ENCODE measurements at places on chromosomes 7 and 10.

- DNase-seq, result no peak
These were observed 45.8 kb upstream of the AQP1 start for GRCh38 chr7:30865821-30866220.

GRCh38 chr10:132916956-132917666, 25.3 kb downstream of the CFAP46 start:
- no peak for DNase-seq

GRCh38 chr10:87915406-87915805, 52.0 kb downstream of the PTEN start:
- DNase-seq, result no peak

DNA sequence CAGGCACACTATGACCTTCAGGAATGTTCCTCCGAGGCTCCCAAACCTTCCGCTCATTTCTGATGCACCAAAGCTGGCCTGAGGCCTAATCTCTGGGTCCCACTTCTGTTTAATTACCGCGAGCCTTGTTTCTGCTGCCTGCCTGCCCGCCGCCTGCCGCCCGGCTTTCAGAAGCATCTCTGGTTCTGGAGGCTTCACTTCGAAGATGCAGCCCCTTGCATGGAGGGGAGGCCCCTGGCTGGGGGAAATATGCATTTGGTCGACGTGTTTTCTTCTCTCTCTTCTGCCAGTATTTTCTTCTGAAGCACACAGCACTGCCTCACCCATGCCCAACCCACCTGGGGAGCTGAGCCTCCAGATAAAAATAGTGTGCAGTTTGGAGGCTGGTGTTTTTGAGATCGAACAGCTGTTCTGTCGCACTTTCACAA, 166.9 kb downstream of the PAXIP1 start:
- DNase-seq, result no peak

DNA sequence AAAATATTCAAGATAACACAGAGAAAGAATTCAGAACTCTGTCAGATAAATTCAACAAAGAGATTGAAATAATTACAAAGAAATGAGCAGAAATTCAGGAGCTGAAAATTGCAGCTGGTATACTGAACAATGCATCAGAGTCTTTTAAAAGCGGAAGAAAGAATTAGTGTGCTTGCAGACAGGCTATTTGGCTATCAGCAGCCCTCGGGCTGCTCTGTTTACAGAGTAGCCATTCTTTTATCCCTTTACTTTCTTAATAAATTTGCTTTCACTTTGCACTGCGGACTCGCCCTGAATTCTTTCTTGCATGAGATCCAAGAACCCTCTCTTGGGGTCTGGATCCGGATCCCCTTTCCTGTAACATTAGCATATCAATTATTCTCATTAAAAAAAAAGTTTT, 1040.0 kb downstream of the SORCS3 start:
- DNase-seq, result no peak

- DNase-seq, result no peak
These were observed 107.5 kb downstream of the NPTX2 start for GRCh38 chr7:98724591-98724990.

GRCh38 chr10:101114646-101115045, 16.5 kb upstream of the TLX1 start:
- no peak for DNase-seq

GRCh38 chr7:95808396-95808795, 36.0 kb downstream of the DYNC1I1 start:
- no peak for DNase-seq

DNA sequence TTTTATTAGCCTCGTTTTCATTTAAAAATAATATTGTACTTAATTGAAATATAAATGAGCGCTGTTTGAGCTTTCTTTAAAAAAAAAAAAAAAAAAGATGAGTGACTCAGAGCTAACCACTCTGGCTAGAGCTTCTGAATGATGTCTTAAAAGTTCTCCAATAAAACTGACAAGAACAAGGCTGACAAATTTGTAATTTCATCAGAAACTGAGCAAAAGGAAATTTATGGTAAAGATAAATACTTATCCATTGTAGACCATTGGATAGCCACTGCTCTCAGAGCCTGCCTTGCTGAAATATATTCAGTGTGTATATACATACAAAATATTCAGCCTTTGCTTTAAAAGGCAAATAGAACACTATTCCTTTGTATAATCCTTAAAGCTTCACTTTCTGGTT, 91.2 kb upstream of the OIT3 start:
- no peak for DNase-seq

GRCh38 chr10:96588616-96589419, 2.0 kb upstream of the TM9SF3 start:
- DNase-seq, result peak; percentile 12

DNA sequence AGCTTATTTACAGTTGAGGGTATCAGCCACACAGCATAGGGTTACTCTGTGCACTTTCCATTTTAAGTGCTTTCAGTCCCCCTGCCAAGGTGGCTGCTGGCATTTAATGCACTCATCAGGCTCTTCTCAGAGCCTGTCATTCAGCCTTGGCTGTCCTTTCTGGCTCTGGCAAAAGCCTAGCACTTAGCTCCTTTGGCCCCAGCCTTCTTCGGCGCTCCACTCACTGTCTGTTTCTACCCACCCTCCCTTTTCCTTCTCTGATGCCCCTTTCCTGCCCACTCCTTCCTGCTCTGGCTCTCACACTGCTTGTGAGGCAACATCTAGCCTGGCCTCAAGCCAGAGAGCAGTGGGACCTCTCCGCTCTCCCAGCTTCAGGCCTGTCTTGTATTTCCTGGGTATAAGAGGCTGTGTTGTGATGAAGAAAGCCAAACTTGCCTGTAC, 60.2 kb downstream of the WIPF3 start:
- DNase-seq, result no peak

DNA sequence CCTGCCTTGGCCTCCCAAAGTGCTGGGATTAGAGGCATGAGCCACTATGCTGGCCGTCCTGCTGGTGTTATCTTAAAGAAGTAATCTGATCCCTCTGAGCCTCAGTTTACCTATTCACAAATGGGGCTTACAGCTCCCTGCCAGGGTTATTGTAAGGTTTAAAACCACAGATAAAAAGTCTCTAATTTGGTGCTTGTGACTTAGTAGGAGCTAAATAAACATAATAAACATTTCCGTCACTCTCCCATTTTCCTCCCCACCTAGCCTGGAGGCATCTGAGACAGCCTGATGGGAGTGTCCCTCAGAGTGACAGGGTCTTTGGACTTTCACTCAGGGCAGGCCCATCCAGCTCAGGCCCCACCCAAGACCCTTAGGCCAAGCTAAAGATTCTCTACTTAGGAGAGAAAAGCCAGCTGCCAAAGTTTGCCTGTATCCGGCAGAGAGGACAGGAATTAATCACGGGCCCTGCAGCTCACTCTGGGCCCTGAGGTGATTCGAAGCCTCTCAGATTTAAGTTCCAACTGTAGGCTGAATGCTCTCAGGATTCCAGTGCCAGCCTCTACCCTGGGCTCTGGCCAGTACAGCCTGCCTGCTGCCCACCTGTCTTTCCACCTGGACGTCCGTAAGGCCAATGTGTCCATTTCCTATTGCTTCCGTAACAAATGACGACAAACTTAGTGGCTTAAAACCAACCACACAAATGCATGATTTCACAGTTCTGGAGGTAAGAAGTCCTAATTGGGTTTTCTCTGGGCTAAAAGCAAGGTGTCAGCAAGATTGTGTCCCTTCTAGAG, 21.8 kb upstream of the DUSP5 start:
- DNase-seq, result no peak

- DNase-seq, result no peak
These were observed 23.3 kb downstream of the INHBA start for GRCh38 chr7:41679566-41679965.

DNA sequence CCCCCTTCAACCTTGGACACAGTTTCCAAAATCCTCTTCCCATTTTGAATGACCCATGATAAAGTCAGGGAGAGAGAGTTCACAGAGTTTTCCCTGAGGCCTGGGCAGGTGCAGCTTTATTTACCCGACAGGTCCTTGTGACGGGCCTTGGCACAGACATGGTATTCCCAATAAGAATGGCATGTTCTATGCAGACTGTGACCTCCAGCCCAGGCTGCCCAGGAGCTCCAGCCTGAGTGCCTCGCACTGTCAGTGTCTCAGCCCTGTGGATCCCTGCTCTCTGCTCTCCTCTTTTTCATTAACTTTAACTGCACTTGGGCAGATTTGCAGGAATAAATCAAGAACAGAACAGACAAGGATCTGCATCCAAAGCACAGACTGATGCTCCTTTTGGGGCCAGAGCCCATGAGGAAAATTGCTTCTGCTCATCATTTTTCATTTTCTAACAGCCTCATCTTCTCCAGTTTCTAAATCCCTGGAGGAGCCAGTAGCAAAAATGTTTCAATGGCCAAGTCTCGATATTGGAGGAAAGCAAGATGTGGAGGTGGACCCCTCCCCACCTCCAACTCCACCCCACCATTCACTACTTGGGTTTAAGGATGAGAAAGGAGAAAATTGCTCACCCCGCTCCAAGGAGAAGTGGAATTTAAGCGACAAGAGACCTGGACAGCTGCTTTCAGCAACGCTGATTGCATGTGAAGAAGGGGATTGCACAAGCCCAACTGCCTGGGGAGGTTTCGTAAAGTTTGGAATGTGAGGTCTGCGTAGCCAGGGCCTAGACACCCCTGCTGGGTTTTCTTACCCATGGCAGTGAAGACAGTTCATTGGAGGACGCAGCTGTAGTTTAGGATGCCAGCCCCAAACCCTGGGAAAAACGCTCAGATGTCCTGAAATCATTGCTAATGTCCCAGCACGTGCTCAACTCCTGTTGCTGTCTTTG, 225.9 kb downstream of the WDR11 start:
- no peak for DNase-seq

- DNase-seq, result no peak
These were observed 335.7 kb downstream of the SFMBT2 start for GRCh38 chr10:7075110-7075509.

DNA sequence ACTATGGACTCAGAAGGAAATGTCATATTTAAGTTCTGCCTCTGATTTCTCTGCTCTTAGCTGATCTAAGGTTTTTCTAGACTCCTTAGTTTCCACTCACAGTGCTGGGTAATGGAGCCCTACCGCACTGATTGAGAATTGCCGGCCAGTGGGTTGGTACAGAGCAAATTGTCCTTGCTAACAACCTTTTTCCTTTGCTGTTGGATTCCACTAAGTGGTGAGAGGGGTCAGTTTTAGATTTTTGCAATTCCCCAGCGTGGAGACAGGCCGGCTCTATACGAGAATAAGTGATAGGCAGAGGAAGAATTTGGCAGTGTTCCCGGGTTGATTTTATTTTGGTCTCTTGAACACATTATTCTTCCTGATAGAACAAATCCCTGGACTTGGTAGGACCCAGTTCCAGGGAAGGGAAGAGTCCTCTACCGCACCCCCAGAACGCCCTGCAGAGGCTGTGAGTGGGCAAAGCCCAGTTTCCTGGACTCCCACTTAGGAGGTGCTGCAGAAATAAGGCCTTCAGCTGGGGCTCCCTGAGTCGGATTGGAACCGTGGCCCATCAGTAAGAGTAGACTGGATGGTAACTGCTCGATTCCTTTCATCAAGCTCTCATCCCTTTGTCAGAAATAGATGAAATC, 3.0 kb upstream of the NRP1 start:
- DNase-seq, result no peak

- no peak for DNase-seq
These were observed 57.8 kb downstream of the TCF7L2 start for GRCh38 chr10:113007821-113008220.

GRCh38 chr10:12847361-12847975, 154.0 kb downstream of the CCDC3 start:
- peak; percentile 32 for DNase-seq

GRCh38 chr10:49739426-49739825, 22.7 kb downstream of the OGDHL start:
- no peak for DNase-seq

DNA sequence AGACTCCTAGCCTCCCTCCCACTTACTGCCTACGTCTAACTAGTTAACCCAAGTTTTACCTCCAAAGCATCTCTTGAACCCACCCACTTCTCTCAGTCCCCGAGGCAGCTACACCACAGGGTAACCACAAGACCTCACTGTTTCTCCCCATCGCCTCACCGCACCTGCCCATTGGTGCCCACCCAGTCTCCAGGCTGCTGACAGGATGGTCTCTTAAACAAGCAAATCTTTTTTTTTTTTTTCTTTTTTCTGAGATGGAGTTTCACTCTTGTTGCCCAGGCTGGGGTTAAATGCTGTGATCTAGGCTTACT, 47.0 kb downstream of the DENND2A start:
- no peak for DNase-seq

- DNase-seq, result no peak
These were observed 38.1 kb downstream of the LDB3 start for GRCh38 chr10:86706401-86706841.

- DNase-seq, result no peak
These were observed 3.8 kb downstream of the UPK3B start for GRCh38 chr7:76513817-76514799.

DNA sequence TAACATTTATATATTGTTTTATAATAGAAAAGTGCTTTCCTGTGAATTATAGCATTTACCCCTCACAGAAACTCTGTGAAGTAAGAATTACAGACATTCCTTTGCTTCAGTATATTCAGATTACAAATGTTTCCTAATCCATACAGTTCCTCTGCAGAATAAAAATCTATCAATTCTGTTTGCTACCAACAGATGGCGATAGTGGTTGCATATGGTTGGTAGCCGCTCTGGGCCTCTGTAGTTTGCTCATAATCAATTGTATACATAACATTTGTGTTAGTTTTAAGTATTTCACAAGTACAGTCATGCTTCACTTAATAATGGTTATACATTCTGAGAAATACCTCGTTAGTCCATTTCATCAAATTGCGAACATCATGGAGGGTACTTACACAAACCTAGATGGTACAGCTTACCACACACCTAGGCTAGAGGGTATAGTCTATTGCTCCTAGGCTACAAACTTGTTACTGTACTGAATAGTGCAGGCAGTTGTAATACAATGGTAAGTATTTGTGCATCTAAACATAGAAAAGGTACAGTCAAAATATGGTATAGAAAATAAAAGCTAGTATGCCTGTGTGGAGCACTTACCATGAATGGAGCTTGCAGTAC, 94.4 kb upstream of the STEAP4 start:
- DNase-seq, result no peak

- DNase-seq, result no peak
These were observed 26.4 kb upstream of the HTR5A start for GRCh38 chr7:155043756-155044155.

GRCh38 chr7:5218564-5219360, 28.7 kb downstream of the WIPI2 start:
- no peak for DNase-seq

DNA sequence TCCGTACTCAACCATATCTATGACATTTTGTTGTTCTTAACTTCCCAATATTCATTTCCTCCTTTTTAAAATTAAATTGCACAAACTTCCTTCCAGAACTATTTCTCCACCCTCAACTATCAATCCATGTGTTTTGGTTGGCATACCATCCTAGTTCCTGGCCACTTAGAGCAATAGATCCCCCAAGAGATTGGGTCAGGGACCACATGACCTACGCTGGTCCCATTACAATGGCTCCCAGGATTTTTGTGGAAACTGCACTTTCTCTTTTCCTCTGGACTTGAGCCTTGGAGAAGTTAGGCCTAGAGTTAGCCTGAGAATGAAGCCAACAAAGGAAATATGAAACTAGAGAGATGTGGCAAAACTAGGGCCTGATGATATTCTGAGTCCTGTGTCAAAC, 55.7 kb upstream of the CASD1 start:
- no peak for DNase-seq

GRCh38 chr10:84005403-84005802, 133.9 kb upstream of the GHITM start:
- DNase-seq, result no peak

- no peak for DNase-seq
These were observed 50.5 kb upstream of the FOXK1 start for GRCh38 chr7:4631380-4632179.

Data from stimulated activated CD4-positive, alpha-beta T cell treated with anti-CD3 and anti-CD28 coated beads, TNF-alpha, amount 100 ng/mL, for 48 hours (primary cell).